ENCODE measurements at places on chromosomes 13 and 19. TPM values are rescaled to one million over a fixed set of nuclear protein-coding genes. Genes with fewer than 3 reads are reported as not detected.

Gene SULT2A1
- not detected for total RNA-seq

Gene ZNF285
- 2.4 TPM for total RNA-seq

Gene RYR1
- total RNA-seq, result 5.0 TPM

Gene B3GNT3
- total RNA-seq, result 4.2 TPM

Gene YJEFN3
- total RNA-seq, result 3.0 TPM

Gene NOVA2
- total RNA-seq, result 0.12 TPM

Gene AMER2
- total RNA-seq, result not detected

Gene NLRP9
- not detected for total RNA-seq

Gene CAMSAP3
- total RNA-seq, result 4.6 TPM

Gene SNAPC2
- total RNA-seq, result 31.1 TPM

Gene HPN
- 0.17 TPM for total RNA-seq

Gene COL4A1
- 87.5 TPM for total RNA-seq

Gene ZNF579
- total RNA-seq, result 16.1 TPM

Gene GIPR
- 2.5 TPM for total RNA-seq

Gene C3
- total RNA-seq, result 41.5 TPM

Gene IGFLR1
- total RNA-seq, result 12.6 TPM

Gene OBI1
- 7.9 TPM for total RNA-seq

Gene TPT1
- total RNA-seq, result 2,363 TPM

Gene OLFM2
- 12.3 TPM for total RNA-seq

Gene SIGLECL1
- not detected for total RNA-seq

Gene ZIK1
- not detected for total RNA-seq

Gene JOSD2
- total RNA-seq, result 52.1 TPM

Gene ELANE
- total RNA-seq, result not detected
